Osteoblast (primary cell): ENCODE measurements at places on chromosomes 7 and 10. TPM values are rescaled to one million over a fixed set of nuclear protein-coding genes. Genes with fewer than 3 reads are reported as not detected.

EBLN1 gene
- total RNA-seq = not detected in 2 replicates

SGCE gene
- 59.8 and 60.8 TPM in 2 replicates for total RNA-seq

ZNF107 gene
- 1.8 and 3.2 TPM in 2 replicates for total RNA-seq

STAG3 gene
- 0.59 and 1.4 TPM in 2 replicates for total RNA-seq

PRKG1 gene
- total RNA-seq = 19.5 and 32.1 TPM in 2 replicates

NPSR1 gene
- total RNA-seq = not detected in 2 replicates

CLRN3 gene
- not detected in 2 replicates for total RNA-seq

IRF5 gene
- total RNA-seq = under 0.01 TPM in 2 replicates

SPDYE9 gene
- not detected in 2 replicates for total RNA-seq

KIFBP gene
- total RNA-seq = 30.8 and 35.4 TPM in 2 replicates

MBL2 gene
- total RNA-seq = under 0.01 TPM in 2 replicates

STEAP1 gene
- 39.1 and 45.4 TPM in 2 replicates for total RNA-seq

DTX2 gene
- 11.5 and 14.5 TPM in 2 replicates for total RNA-seq

TMEM229A gene
- total RNA-seq = not detected in 2 replicates

UNCX gene
- total RNA-seq = not detected in 2 replicates

ZC3HAV1 gene
- 42.4 and 44.5 TPM in 2 replicates for total RNA-seq

SUPV3L1 gene
- total RNA-seq = 34.5 and 34.7 TPM in 2 replicates

GRID2IP gene
- under 0.01 TPM in 1 of 2 replicates, not detected in the other for total RNA-seq

DOCK4 gene
- total RNA-seq = 31.5 and 31.8 TPM in 2 replicates

TEX36 gene
- not detected in 2 replicates for total RNA-seq
